Activated CD4-positive, alpha-beta memory T cell treated with anti-CD3 and anti-CD28 coated beads, Interleukin-2, amount 10 ng/mL, durations not matched to agents 7 days and 5 days (primary cell): ENCODE measurements at places on chromosomes 11 and 22.
A peak's percentile ranks its signal among the peaks of the same experiment; 100 is the strongest.

DNA sequence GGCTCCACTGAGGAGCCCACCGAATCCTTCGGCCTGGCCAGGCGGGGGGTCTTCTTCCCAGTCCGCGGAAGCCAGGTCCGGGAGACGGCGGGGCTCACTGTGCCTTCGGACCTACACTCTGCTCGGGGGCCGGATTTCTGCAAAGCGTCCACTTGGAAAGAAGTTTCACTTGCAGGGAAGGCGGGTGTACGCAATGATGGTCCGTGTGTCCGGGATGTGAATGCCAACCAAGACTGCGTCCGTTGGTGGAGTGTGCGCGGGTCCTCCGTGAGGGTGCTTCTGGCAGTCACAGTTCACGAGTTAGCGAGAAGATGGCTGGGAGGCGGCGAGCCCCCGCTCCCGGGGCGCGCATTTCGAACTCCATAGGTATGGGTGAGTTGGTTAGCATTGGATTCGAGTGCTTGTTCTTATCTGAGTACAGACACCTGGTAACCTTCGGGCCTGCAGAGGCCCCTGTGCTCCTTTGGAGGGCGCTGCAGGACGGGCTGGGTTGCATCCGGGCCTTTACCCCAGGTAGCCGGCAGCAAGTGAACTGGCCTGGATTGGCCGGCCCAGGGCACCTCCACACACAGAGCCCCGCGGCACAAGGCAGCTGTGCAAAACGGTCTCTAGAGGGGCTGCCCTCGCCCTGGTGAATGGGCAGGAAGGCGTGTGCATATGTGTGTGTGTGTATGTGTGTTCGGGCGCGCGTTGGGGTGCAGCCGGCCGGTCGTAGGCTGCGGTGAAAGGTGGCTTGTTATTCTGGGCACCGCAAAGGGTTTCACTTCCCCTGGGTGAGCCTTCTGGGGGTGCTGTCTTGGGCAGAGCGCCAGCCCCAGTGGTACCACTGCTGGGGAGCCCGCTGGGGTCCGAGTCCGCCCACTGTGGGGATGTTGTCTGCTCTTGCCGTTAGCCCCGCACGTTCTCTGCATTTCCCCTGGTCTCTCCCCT lies 13.3 kb upstream of the CYP2R1 start:
- peak; percentile 86 for DNase-seq

- DNase-seq, result no peak
Observed at GRCh38 chr22:32850591-32851517, 49.3 kb downstream of the TIMP3 start.

- DNase-seq, result no peak
Observed at GRCh38 chr11:1012291-1012690, 24.2 kb downstream of the MUC6 start.

DNA sequence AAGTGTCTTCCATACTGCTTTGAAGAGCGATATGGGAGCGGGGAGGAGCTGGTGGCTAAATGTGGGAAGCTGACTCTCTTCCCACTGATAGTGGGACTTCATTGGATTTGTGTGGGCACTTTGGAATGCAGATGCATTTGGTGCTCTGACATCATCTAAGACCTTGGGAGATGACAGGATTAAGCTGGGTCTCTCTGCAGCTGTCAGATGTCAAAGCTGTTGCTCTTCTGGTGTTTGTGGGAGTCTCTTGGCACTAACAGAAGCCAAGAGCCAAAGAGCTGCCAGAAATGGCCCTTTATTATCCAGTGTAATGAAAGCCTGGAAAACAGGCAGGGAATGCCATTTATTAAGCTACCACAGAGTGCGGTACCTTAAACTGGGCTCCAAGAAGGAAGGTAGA lies 20.6 kb downstream of the GRAMD1B start:
- DNase-seq, result no peak

- no peak for DNase-seq
Observed at GRCh38 chr11:71937826-71938225, 9.0 kb downstream of the RNF121 start.

- DNase-seq, result no peak
Observed at GRCh38 chr11:26473216-26474194, 98.6 kb downstream of the MUC15 start.

DNA sequence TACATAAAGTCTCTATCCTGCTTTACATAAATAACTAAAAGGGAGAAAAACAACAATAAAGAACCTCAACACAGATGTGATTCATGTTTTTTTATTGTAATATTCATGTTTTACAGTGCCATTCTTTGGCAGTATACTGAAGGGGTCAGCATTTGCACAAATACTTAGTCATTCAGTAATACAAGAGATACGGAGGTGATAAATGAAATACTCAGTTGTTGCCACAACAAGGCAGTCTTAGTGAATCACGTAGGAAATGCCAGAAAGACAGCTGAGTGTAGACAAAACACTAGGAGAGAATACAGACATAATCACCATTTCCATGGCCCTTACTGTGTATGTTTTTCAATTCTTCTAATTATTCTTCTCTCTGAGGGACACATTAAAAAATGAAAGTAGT lies 910.4 kb downstream of the METTL15 start:
- DNase-seq, result no peak

DNA sequence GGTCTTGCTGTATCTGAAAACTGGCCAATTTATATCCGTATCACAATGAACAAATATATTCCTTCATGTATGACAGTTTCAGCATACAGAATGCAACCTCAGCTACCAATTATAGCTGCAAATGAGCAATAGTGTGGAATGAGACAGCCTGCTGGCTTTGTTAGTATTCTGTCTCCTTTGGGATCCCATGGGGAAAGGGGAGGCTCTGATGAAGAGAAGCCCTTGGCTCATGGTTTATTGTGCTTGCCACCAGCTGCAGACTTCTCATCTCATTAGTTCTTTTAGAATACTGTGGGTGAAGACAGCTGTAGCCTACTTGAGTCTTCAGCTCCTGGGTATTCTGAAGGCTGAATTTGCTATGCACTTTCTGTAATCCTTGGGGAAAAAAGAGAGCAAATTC lies 42.4 kb downstream of the PITPNB start:
- DNase-seq, result no peak

GRCh38 chr11:113689768-113690618 lies 16.1 kb downstream of the TMPRSS5 start:
- no peak for DNase-seq

GRCh38 chr11:88620568-88621130 lies 283.1 kb upstream of the CTSC start:
- DNase-seq, result no peak

DNA sequence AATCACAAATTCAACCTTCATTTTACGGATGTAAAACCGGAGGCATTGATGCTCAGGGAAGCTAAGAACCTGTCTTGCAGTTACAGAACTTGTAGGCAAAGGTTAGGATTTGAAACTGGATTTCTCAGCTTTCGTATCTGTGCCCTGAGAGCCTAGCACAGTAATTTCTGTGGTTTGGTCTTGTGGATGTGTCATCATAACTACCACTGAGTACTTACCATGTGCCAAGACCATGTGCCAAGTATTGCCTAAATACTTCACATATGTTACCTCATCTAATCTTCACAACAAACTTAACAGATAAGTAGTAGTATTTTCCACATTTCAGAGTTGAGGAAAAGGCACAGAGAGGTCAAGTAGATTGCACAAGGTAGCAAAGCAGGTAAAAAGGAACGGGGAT lies 140.7 kb downstream of the NXPE2 start:
- DNase-seq, result no peak

DNA sequence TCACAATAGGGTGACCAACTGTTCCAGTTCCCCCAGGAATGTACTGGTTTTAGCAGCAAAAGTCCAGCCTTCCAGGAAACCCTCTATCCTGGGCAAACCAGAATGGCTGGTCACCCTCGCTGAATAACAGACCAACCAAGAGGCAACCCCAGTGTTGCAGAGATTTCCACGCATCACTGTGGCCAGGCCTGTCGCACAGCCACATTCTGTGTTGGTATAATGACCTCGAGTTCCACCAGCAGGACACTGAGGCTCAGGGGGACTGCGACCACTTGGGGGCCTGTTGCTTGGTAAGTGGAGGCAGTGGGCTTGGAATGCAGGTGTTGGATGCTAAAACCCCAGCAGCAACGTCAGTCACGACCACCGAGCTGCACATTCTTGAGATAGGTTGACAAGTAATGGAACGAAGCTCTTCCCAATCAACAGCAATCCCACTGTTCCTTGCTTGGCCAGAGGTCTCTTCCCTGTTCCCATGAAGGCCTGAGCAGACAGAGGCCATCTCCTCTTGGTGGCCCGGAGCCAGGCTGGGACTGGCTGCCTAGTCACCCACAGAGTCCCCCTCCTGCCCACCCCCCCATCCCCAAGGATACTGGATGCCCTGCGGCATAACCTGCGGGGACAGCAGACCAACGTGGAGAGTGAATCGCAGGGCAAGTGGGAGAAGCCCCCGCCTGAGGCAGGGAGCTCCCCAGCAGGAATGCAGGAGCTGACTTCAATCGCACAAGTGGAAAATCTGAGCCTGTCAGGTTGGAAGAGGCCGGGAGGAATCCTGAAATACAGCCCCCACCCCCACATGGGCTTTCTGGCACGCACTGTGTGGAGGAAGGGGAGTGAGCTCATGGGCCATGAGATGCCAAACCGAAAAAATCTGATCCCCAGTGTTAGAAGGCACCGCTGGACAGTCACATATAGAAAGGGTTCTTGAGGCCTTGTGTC lies 43.4 kb upstream of the MN1 start:
- DNase-seq, result peak; percentile 11

DNA sequence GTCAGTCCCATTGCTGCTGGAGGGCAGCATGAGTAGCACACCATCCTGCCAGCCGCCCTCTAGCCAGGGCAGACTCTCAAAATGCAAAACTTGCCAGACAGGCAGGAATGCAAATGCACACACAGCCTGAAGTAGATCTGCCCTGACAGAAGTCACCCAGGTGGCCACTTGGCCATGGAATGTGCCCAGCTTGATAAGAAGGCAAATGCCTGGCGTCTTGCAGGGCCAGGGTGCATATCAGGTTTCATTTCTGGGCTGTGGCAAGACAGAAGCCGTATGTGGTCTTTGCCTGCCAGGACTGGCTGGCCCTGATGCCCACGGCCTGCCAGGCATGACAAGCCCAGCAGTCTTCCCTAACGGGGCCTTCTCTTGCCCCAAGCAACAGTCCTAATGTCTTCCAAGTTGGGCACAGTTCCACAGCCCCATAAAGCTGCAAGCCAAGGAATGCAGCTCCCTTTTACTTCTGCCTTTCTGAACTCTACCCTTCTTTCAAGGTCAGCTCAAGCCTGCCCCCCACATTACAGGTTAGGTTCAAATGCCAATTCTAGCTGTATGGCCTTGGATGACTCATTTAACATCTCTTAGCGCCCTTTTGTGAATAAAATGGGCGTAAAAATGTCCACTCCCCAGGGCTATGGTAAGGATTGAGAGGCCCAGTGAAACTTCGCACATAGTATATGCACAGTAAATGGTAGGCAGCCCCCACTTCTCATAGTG lies 29.7 kb downstream of the POU2AF3 start:
- no peak for DNase-seq

DNA sequence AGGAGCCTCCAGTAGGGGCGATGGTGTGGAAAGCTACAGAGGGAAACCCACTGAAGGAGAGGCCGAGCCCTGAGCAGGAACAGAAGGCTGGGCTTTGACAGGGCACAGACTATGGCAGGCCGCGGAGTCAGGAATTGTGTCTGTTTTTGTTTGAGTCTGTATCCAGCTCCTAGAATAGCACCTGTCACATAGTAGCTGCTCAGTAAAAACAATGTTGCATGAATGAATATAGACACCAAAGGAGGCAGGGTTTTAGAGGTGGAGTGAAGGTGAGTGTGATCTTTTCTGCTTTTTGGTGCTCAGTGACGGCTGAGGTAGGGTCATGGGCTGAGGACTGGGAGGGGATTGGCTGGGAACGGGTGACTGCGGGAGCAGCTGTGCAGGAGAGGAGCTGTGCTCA lies 18.5 kb upstream of the APOBEC3A start:
- no peak for DNase-seq
